ENCODE measurements at places on chromosomes 13 and 19. TPM values are rescaled to one million over a fixed set of nuclear protein-coding genes. Genes with fewer than 3 reads are reported as not detected.

SUCLA2 gene
- 44.4 TPM for total RNA-seq

GRCh38 chr19:3114018-3114726 is 20.0 kb downstream of the GNA11 start:
- no peak for DNase-seq

DNA sequence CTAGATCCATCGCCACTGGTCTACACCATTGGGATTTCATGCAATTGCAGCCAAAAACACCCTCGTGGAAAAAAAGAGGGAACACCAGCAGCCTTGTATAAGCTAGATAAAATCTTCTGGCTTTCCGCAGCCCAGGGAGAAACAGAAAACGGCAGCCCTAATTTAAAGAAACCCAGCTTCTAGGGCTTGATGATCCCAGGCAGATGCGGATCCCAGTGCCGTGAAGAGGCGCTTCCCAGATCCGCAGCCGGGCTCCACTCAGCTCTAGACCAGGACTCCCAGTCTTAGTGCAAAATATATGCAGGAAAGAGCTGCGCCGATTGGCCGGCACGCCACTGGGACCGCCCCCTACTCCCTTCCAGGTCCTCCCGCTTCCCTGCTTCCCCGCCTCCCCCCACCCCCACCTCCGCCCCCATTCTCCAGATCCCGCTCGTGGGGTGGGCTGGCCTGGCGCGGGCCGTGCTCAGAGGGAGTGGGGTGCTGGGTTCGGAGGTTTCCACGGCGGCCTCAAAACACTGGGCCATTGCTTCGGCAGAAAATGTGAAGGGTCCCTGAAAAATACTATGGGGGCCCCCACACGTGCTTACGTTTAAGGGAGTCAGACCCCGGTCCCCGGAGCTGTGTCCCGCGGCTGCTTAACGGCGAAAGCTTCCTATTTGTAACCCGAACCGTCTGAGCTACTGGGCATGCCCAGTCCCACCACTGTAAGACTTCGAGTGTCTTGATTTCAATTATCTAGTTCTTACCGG is 63.1 kb downstream of the SERP2 start:
- DNase-seq: peak; percentile 47

GRCh38 chr19:54188215-54188871 is 1.0 kb downstream of the MBOAT7 start:
- peak; percentile 79 for DNase-seq

DNA sequence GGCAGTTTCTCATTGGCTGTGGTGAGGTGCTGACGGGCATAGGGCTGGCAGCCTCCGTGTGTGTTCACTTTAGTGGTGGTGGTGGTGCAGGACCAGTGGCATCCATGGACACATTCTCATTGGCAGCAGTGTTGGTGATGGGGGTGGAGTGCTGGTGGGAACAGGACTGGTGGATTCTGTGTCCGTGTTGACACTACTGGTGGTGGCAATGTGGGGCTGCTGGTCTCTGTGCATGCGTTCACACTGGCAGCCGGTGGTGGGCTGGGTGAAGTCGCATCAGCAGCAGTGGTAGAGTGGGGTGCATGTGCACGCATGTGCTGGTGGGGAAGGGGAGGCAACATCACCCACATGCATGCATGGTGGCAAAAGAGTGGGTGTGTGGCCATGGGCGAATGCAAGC is 1471.4 kb upstream of the PCDH20 start:
- DNase-seq: no peak

DNA sequence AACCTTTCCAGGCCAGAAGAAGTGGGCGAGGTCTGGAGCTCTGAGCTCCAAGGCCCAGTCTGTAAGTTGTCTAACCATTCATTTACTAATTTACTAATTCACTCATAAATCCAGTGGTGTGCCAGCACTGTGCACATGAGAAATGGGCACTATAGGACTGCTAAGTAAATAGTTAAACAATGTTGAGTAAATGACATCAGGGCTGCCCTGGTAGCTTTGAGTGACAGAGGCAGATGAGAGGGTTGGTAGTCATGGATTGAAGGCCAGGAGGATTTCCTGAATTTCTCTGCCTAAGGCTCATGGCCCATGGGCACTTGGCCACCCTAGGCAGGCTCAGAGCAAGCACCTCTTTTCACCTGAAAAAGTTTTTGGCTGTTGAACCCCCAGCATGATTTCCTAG is 216.9 kb upstream of the RXFP2 start:
- DNase-seq: no peak

DNA sequence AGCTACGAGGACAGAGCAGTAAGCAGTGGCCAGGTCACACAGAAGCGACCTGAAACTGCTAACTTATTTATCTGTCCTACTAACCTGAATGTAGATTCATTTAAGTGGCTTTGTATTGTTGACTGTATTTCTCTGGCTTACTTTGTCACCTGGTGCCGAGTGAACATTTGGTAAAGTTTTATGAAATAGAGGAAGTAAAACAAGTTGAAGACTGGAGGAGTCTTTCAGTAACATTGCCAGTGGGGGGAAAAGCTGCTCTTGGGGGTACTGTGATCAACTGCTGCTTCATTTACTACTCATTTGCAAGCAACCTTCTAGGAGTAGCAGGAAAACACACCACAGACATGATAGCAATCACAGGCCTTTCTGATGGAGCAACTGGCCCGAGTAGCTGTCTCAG is 615.0 kb downstream of the FGF9 start:
- no peak for DNase-seq

PTH2 gene
- total RNA-seq: not detected

DNA sequence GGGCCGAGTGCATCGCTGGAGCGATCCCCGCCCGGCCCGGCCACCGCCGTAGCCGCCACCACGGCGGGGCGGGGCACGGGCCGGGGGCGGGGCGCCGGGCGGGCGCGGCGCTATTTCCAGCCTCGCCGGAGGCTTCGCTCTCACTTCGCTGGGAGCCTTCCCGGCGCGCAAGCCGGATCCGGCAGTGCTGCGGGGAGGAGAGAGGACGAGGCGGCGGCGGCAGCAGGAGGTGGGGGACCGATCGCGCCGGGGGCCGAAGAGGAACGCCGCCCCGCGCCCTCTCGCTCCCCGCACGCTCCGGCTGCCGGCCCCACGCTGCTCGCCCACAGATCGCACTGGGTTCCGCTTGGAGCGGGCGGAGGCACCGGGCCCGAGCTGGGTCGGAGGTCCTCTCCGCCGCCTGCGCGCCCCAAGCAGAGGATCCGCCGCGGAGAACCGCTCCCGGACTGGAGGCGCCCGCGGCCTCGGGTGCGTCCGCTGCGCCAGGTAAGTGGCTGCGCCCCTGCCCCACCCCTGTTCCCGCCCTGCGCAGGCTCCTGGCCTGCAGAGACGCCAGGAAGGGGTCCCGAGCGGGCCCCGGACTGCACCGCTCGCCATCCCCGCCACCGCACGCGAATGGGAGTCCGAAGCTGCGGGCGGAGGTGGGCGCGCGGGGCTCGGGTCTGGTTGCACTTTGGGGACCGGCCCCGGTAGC is at the start of gene CHST8:
Gene CHST8 (plus strand): TSS at position 143 of the 694 bp plus-strand sequence. CDS start 67,309 bp downstream, outside the sequence.
- no peak for DNase-seq

DAND5 gene
- 0.26 TPM for total RNA-seq

GRCh38 chr13:49533591-49534269 is 38.0 kb downstream of the PHF11 start:
- no peak for DNase-seq

ANKLE1 gene
- total RNA-seq: 17.2 TPM

GRCh38 chr13:43139211-43139610 is 115.8 kb downstream of the DNAJC15 start:
- no peak for DNase-seq

GPR18 gene
- 11.1 TPM for total RNA-seq

- no peak for DNase-seq
These were observed 3.5 kb downstream of the KLK12 start for GRCh38 chr19:51031220-51031879.

DNA sequence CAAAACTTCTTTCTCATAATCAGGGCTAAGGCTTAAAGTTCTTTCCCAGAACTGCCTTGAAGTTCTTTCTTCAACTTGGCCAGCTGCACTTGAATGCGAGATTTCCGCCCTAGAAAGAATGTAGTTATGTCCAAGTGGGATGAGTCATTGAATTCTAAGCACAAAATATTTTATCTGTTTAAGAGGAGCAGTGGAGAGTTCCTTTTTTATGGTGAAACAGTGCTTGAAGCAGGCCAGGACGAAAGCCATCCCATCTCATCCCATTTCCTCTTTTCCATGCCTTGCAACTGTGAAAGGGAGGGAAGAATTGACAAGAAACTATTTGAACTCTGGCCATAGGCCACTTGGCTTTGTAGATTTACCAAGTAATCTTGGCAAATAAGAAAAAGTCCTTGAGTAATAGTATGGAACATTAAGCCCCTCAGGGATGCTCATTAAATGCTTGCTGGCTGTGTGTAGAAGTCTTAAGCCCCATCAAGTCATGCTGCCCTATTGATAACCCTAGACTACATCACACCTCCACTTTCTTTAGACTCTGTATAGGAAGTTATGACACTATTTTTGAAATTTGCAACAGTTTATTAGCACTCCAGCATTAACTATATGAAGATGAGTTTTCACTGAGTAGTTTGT is 174.5 kb downstream of the KCTD12 start:
- DNase-seq: no peak

All from activated CD8-positive, alpha-beta memory T cell treated with anti-CD3 and anti-CD28 coated beads, Interleukin-2, amount 10 ng/mL, durations not matched to agents 7 days and 5 days (primary cell).